Neural crest cell (in vitro differentiated cells): ENCODE measurements at places on chromosomes 1 and 21. TPM values are rescaled to one million over a fixed set of nuclear protein-coding genes. Genes with fewer than 3 reads are reported as not detected.

The IGFN1 gene
- not detected in 2 replicates for total RNA-seq

The PAPPA2 gene
- total RNA-seq: 0.48 and 0.79 TPM in 2 replicates

- no peaks in the 10 kb centered on the region for H3K36me3 ChIP-seq
- H3K27ac ChIP-seq: no peak overlapping the region
- no peak overlapping the region for H3K4me3 ChIP-seq
- DNase-seq: no peak
- H3K27me3 ChIP-seq: no peaks in the 10 kb centered on the region
Observed at GRCh38 chr1:192700834-192701271, 64.9 kb downstream of the RGS13 start.

DNA sequence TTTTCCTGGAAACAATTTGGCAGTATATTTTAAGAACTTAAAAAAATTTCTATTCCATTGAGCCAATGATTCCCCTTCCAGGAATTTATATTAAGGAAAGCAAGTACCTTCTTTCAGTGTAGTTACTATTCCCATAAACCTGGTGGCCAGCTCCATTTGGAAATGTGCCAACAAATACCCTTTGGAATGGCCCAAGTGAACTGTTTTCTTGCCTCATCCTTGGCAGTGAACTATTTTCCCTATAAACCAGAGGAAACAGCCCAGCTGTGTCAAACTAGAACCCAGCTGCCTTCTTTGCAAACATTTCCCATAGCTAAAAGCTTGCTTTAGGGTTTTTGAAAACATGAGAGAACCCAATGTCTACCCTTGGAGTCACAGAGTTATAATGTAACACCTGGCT, 496.9 kb downstream of the NEGR1 start:
- H3K36me3 ChIP-seq: no peaks in the 10 kb centered on the region
- H3K4me1 ChIP-seq: no peaks in the 10 kb centered on the region
- no peak overlapping the region for H3K4me3 ChIP-seq
- DNase-seq: no peak
- no peak overlapping the region for H3K27ac ChIP-seq

DNA sequence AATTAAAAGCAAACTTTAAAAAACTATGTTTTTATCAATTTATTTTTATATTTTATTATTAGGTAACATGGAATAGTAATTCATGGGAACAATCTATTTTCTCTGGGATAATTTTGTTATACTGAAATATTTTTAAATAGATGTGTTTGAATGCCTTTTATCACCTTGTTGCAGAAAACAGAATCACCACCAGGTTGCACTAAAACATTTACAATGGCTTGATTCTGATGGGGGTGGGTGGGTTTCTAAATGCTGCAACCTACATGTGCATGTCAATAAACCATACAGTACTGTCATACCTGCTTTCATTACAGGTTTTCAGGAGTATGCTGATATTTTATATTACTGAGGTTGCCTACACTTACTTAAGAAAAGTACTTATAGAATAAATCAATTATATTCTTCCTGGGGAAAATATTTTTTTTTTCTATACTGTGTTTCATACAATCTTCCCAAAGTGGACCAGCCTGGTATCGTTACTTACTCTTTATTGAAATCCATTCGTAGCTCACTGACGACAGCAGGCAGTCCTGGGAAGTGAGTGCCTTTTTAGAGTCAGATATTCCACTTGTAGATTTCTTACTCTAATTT, 132.8 kb downstream of the PTPRC start:
- no peaks in the 10 kb centered on the region for H3K4me1 ChIP-seq
- H3K27ac ChIP-seq: no peak overlapping the region
- no peak overlapping the region for H3K4me3 ChIP-seq
- DNase-seq: peak; percentile 13
- H3K36me3 ChIP-seq: no peaks in the 10 kb centered on the region
- H3K27me3 ChIP-seq: no peaks in the 10 kb centered on the region

DNA sequence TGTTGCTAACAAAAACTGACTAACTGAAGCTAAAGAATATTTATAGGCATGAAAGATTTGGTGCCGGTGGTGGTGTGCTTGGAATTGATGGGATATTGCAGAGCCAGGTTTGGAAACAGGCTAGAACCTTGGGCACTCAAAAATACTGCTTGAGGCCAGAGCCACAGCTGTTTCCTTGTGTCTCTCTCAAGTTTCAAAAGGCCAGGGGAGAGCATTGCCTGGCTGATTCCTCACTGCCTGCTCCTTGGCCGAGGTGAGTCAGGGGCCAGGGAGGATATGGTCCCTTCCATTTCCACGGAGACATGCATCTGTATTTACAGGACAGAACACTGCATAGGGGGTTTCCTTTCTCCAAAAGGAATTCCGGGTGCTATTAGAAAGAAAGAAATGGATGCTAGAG, 36.1 kb upstream of the IVNS1ABP start:
- H3K4me1 ChIP-seq: peaks cover 12% of the 10 kb centered on the region
- H3K36me3 ChIP-seq: no peaks in the 10 kb centered on the region
- H3K27ac ChIP-seq: no peak overlapping the region
- DNase-seq: no peak
- H3K4me3 ChIP-seq: no peak overlapping the region

DNA sequence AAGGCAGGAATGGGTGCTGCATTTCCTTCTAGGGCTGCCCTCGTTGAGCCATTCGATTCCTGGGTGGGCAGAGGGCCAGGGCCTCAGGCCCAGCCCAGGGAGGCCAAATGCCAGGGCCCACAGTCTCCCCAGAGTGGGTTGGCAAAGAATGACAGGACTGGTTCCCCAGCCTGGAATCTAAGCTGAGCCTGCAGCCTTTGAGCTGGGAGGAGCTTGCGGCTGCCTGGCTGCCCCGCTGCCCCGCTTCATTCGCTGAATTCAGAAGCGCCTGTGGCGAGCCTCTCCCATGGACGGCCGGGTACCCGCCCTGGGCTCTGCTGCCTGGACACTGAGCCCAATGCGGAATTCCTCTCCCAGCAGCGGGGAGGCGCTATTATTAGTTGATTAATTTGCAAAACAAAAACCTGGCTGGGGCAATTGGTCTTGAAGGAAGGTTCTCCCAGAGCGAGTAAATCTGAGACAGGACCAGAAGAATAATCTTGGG, 32.3 kb upstream of the TARDBP start:
- H3K36me3 ChIP-seq: no peaks in the 10 kb centered on the region
- H3K27me3 ChIP-seq: no peaks in the 10 kb centered on the region
- H3K27ac ChIP-seq: peak overlapping the region; percentile 95
